ENCODE measurements at places on chromosomes 7 and 10.
A peak's percentile ranks its signal among the peaks of the same experiment; 100 is the strongest.

- no peak for DNase-seq
These were observed 18.2 kb downstream of the TRPV5 start for GRCh38 chr7:142915315-142915714.

DNA sequence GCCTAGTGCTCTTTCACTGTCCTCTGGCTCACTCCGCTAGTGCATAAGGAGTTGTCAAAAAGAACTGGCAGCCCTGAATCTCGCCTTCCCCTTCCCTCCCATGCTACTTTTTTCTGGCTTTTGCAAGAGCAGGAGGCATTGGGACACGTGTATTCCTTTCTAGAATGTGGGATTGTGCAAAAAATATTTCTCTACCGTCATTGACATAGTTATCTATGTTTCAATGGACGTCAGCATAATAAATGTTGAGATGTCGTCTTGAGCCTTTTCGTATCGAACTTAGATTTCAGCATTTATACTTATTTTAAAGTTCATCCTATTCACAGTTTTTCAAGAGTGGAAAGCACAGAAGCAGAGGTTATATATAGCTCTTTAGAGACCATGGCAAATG is 727 bp downstream of the ING3 start:
- DNase-seq, result no peak

DNA sequence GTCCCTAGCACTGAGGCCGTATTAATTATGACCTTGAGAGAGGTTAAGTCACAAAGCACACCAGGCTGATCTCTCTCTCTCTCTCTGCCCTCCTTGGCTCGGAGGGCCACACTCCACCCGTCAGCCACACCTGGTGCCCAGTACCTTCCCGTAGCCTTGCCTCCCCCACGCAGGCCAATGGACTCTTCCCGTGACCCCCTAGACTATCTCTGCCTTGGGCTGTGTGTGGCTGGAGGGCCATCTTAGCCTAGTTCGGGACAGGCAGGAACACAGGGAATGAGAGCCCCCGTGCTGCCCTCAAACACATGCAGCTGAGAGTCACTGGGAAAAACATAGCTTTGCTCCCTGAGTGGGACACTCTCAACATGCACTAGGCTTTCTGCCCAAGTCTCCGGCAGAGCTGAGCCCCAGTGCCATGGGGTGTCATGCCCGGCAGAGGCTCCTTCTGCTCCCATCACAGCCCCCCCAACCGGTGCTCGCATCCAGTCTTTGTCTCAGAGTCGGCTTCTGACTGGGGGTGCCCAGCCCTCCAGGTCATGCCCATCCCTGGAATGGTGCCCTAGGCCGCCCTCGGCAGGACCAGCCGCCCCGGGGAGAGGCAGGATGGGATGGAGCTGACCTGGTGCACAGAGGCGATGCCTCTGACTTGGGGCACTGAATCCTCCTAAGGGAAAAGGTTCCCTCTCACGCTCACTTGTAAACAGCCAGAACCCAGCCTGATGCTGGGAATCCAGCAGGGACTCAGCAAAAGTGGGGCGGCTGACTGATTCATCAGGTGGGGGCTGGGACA is 63.0 kb downstream of the TCERG1L start:
- DNase-seq, result no peak

DNA sequence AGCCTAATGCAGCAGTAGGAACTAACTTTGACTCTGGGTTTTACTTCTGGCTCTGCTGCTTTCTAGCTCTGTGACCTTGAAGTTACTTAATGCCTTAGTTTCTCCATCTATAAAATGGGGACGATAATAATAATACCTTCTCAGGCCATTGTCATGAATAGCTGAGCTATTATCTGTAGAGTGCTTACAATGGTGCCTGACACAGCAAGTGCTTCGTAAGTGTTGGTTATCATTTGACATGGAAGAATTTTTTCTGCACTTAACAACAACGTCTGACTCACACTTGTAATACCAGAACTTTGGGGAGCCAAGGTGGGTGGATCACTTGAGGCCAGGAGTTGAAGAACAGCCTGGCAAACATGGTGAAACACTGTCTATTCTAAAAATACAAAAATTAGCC is 140.5 kb downstream of the ARL4A start:
- DNase-seq, result no peak

DNA sequence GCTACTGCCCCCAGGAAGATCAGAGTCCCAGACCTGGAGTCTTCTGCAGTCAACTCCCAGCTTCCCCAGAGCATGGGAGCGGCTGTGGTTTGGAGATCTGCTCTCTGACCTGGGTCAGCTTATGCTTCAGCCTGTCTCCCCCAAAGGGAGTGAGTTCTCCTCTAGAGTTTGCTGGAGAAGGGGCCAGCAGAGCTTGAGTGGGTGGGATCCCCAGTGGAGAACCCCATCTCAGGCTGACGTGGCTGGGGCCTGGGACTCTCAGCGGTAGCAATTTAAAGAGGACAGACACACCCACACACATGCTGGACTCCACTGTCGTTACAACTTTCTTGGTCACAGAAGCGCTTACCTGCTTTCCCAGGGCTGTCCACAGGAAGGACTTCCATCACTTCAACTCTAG is 6.3 kb downstream of the UNC5B start:
- no peak for DNase-seq

DNA sequence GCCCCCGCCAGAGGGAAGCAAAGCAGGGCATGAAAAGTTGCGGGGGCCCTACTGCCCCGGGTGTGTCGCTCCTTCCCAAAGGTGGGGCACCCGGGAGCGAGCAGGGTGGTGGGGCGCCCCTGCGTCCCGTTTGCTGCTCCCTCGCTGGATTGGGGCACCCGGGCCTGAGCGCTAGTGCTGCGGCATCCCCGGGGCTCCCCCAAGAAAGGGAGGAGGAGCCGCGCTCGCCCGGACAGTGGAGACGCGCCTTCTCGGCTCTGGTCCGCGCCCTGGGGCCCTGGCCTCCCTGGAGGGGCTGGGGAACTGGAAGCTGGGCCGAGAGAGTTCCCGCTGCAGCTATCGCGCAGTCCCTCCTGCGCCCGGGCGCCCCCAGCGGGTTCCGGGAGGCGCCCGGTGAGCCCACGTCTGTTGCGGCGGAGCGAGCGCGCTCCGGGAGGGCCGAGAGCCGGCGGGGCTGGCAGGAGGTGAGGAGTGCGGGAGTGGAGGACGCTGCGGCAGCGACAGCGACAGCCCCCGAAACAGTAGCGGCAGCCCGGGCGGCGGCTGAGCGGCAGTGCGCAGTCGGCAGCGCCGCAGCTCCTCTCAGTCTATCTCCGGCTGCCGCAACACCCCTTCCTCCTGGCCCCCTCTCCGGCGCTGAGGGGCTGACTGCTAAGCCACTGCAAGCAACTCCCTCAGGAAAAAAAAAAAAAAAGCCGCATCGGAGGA is 504 bp upstream of the BMPER start:
- no peak for DNase-seq

DNA sequence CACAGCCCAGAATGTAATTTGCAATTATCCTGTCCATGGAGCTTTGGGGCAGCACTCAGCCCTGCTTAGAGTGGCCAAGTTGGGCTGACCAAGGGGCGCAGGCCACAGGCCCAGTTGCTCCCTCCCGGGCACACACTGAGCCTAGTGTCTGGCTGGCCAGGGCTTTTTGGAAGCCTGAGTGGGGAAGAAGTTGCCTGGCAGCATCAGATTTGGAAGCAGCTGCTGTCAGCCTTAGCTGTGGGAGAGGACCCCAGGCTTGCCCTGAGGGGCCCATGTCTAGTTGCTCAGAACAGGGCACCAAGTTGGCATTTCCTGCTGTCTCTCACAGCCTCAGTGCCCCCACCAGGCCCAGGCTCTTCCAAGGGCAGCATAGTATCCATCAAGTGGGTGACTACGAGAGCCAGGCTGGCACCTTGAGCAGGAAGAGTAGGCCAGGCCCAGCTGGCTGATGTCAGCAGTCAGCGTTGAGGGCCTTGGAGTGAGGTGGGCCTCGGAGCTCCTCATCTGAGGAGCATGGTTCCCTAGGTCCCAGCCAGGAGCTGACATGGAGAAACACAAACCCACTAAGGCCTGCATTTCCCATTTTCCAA is 14.4 kb downstream of the ANTXRL start:
- DNase-seq, result no peak

DNA sequence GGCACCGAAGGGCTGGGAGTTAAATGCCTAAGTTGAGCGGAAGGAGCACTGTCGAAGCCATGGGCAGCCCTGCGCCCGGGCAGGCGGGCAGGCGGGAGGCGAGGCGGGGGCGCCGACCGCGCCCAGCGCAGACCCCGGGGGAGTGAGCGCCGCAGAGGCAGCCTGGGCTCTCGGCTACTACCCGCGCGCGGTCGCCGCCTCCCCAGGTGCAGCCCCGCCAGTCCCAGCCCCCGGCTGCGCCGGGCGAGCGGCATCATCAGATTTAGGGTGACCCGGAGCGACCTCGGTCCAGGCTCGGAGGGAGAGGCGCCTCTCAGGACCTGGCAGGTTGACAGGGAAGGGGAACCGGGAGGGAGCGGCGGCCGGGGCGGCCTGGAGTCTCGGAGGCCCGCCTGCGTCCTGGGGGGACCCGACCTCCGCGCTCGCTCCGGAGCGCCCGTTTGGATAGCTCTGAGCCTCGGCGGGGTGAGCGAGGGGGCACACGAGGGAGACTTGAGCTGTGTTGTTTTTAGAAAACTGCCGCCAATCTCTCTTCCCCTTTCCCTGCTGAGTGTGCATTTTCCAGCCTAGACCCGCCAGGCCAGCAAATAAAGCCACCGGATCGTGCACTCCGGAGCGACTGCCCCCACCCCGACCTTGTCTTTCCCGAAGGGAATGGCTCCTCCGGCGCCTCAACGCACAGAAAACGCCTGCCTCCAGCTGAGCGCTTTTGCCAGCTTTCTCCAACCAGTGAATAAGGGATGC is 2.3 kb upstream of the NRP1 start:
- DNase-seq, result no peak

DNA sequence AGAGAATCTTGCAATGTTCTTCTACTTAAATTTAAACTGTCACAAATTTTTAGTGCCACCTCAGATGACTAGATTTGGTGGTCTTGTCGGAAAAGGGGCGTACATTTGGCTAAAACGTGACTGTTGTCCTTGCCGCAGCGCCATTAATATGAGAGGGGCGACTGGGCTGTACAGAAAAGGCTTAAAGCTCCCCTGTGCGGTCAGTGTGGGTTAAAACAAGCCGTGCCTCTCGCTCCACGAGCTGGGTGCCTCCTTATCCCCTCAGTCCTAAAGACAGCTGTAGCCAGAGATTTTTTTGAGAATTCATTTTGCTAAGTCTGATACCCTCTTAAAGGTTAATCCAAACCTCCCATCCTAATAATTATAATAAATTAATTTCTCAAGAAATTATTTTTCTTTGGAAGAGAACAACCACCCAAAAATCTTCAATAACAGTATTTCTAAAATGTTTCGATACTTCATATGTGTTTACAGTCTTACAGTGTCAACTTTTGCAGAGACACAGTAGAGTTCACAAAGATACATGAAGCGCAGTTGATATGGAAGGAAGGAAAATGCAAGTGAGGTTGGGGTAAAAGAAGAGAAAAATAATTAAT is 68.6 kb downstream of the C7orf25 start:
- peak; percentile 29 for DNase-seq

GRCh38 chr7:151204383-151205032 is 5.8 kb downstream of the H2BK1 start:
- no peak for DNase-seq

- no peak for DNase-seq
These were observed 50.2 kb downstream of the ADCY1 start for GRCh38 chr7:45624392-45624760.

DNA sequence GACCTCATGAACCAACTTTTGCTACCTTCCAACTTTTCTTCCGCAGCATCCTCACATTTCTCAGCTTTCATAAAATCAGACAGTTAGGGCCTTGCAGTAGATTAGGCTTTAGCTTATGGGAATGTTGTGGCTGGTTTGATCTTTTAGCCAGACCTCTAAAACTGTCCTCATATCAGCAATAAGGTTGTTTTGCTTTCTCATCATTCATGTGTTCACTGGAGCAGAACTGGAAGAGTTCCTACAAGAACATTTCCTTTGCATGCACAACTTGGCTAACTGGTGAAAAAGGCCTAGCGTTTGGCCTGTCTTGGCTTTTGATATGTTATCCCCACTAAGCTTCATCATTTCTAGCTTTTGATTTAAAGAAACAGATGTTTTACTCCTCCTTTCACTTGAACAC is 130.0 kb upstream of the LRRTM3 start:
- no peak for DNase-seq

DNA sequence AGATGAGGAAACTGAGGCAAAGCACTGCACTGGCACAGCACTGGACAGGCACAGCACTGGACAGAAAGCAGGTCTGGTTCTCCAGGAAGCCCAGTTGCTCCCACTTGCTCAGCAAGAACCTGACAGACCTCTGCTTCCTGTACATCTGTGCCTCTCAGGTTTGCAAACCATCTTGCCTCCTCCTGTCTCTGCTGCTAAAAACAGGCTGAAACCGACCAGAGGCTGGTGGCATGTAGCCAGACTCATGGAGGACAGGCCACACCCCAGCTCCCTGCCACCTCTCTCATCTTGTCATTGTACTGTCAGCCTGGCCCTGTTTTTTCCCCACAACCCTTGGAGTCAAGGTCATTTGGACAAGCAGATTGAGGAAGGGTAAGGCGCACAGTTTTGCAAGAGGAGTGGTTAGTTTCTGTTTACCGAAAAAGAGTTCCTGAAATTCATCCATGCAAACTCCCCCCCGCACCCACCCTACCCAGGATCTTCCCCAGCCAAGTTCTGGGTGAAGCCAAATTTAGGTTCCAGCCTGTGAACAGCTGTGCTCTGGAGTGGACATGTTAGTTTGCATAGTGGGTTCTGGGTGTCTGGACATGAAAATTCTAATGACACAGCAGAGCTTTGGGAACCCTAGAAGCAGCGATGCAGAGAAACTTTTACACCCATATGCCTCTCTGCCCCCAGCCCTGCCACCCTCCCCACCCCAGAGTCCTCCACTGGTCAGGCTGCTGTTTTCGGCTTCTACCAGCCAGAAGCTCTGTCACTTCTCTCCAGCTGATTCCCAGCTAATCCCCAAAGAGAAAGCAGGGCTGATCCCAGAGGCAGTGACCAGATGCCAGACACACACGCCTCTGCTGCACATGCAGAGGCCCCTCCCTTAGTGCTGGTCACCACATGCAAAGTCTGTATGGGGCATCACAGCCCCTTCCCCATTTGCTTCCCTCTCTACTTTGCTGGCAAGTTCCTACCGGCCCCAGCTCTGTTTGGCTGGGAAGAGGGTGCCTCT is 8.5 kb upstream of the C10orf105 start:
- DNase-seq, result peak; percentile 78

DNA sequence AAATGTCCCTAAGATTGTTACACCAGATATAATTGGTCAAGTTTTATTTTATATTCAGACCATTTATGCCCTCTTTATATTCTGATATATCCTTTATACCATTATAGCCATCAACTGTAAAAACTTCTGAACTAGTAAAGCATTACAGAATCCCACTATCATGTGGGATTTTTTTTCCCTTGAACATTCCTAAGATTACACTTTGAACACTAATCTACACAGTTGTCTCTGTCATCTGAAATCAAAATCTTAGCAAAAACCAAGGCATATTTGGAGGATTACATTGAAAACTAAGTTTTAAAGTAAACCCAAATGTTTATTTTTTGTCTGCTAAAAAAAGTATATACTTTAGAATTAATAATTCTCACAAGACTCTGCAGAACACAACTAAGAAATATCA is 116.2 kb upstream of the GPR22 start:
- DNase-seq, result no peak

Measured in activated naive CD4-positive, alpha-beta T cell treated with anti-CD3 and anti-CD28 coated beads, Interleukin-2, amount 10 ng/mL, durations not matched to agents 7 days and 5 days (primary cell).